CD8-positive, alpha-beta T cell (primary cell): ENCODE measurements at places on chromosomes 2 and 18. TPM values are rescaled to one million over a fixed set of nuclear protein-coding genes. Genes with fewer than 3 reads are reported as not detected.

Gene NCKAP5
- total RNA-seq: not detected

Gene MERTK
- 0.11 TPM for total RNA-seq

Gene SPHKAP
- total RNA-seq: not detected

Gene RTKN
- 0.54 TPM for total RNA-seq

Gene MAL
- total RNA-seq: 49.8 TPM

Gene POTEF
- total RNA-seq: not detected

Gene OR6B2
- not detected for total RNA-seq

Gene GCG
- not detected for total RNA-seq

Gene MC2R
- total RNA-seq: not detected

Gene GREB1
- 0.57 TPM for total RNA-seq

GRCh38 chr2:74097574-74097973 lies 50.1 kb downstream of the BOLA3 start:
- no peak for DNase-seq

- no peak for DNase-seq
Measured at GRCh38 chr2:217199255-217199630, 339.4 kb upstream of the TNP1 start.

DNA sequence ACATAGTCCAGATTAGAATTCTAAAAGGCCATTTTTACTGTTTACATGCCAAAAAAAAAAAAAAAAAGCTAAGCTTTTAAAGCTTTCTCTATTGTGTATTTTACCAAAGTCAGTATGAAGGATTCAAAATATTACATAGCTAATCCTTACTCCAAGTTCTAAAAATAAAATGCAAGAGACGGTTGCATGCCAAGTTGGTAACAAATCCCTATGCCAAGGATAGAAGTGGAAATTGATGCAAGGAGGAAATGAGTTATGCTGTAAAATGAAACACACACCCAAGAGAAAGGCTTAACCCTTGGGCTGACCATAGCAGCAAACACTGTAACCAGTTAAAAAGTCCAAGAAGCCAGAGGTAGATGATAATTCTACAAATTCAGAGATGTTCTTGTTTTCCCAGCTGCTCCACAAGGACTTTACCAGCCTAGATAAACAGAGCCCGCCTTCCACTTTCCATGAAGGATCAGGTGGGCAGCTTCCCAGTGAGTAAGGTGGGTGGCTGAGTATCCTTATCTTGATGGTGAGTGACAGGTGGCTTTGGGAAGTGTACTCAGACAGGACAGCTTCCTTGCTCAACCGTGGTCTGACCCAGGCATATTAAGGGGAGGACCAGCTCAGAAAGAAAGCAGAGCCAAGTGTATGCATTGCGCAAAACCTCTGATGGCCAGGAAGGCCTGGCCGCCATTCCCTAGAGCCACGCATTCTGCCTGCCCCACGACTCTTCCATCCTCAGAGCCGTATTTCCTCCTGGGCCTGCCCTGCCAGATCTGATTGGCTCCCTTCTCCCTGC lies 34.4 kb downstream of the ATP8B1 start:
- DNase-seq: no peak

GRCh38 chr2:170155022-170155722 lies 22.8 kb upstream of the MYO3B start:
- no peak for DNase-seq

DNA sequence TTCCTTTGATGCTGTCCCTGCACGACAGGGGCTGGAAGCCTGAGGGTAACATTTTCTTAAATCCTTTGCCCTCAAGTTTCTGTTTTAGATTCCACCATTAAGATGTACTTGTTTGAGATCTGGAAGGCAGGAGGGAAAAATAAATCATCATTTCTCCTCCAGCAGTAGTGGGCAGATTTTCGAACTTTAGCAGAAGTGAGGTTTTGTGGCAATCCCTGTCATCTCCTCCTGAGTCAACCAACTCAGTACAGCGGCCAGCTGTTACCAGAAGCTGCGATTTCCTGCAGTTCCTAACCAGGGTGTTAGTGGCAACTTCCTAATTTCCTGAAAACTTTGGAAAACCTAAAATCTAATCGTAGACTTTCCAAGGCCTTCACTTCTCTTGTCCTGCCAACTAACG lies 517.2 kb upstream of the ACVR2A start:
- DNase-seq: peak; percentile 17

- no peak for DNase-seq
Measured at GRCh38 chr2:12168791-12169388, 422.5 kb downstream of the LPIN1 start.

- DNase-seq: no peak
Measured at GRCh38 chr2:236975766-236976165, 109.9 kb upstream of the COPS8 start.

DNA sequence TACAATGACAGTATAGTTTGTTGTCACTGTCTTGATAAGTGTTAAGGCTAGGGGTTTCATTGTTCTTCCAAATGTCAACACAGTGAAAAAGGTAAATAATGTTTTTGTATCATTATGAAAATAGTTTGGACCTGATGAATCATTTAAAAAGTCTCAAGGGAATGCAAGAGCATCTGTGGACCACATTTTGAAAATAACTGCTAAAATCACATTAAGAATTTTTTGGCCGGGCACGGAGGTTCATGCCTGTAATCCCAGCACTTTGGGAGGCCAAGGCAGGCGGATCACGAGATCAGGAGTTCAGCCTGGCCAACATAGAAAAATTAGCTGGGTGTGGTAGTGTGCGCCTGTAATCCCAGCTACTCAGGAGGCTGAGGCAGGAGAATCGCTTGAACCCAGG lies 10.3 kb downstream of the SCN1A start:
- no peak for DNase-seq

GRCh38 chr2:64225491-64225890 lies 81.3 kb upstream of the PELI1 start:
- DNase-seq: no peak

DNA sequence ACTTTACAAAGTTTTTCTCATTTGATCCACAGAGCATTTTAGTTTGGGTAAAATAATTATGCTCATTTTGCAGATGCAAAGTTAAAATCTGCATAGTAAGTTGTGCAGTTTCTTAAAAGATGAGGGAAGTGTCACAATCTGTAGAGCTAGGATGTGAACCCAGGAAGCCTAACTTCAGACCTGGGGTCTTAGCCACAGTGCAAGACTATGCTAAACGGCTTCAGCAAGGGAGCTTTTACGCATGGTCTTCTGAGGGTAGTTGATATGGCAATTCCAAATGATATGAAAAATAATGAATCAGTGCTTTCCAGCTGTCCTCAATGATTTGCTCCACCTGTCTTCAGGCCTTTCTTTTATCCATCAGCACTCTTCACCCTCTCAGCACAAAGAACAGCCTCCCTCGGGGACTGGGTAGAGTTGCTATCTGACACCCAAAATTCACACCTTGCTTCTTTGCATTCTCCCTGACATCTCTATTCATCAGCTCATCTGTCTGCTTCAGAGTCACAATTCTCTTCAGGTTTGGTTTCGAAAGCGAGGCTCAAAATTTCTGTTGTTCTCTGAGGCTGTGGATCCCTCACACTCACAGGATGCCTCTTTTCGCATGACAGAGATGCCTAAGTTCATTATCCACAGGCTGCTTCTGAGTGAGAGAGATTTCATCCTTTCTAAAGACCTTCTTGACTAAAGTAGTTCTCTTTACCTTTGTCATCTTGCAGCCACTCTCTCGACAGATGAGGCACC lies 302.5 kb downstream of the NRXN1 start:
- DNase-seq: no peak

GRCh38 chr2:31269087-31269486 lies 35.1 kb downstream of the EHD3 start:
- no peak for DNase-seq

DNA sequence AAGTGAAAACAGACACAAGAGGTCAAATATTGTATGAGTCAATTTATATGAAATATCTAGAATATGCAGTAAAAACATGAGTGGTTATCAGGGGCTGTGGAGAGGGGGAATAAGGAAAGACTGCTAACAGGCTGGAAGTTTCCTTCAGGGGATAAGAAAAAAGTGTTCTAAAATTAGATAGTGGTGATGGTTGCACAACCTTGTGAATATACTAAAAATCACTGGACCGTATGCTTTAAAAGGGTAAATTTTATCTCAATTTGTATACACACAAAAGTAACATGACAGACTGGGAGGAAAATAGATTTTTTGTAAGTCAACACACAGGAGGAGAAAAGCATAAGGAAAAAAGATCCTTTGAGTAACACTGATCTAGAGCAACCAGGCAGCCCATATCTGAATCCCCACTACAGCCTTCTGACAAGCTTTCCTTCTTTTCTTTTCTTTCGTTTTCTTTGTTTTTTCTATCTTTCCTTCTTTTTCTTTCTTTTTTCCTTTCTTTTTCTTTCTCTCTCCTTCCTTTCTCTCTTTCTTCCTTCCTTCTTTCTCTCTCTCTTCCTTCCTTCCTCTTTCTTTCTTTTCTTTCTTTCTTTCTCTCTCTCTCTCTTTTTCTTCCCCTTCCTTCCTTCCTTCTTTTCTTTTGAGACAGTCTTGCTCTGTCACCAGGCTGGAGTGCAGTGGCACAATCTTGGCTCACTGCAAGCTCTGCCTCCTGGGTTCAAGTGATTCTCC lies 95.4 kb downstream of the AAK1 start:
- DNase-seq: no peak

- DNase-seq: no peak
Measured at GRCh38 chr2:132608311-132608710, 61.7 kb downstream of the LYPD1 start.

DNA sequence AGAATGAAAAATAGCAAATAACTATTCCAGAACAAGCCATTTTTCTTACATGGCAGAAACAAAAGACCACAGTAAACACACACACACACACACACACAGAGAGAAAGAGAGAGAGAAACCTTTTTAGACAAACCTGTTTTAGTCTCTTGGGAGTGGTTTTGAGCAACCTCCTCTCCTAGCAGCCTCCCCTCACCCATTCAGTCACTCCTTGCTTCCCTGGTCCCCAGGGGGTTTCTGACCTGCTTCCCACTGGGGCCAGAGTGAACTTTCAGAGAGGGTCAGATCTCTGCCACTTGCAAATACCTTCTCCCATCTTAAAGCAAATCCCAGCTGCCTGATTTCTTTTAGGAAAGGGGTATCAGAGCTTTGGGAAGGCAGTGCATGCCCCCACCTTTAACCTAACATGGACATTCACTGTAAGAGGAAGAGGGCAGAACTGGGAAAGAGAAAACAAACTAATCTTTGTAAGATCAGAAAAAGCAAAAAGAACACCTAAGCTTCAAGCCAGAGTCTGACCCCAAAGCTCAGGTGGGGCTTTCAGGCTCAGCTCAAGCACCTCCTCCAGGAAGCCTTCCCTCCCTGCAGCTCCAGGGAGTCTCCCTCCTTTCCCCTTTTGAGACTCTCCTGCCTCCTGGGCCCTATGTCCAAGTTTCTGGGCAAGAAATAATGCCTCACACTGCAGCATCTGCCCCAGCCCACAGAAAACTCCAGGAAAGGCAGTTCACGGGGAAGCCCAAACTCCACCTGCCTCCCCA lies 2.7 kb downstream of the SDC1 start:
- no peak for DNase-seq

GRCh38 chr2:217332866-217333265 lies 473.0 kb upstream of the TNP1 start:
- no peak for DNase-seq

DNA sequence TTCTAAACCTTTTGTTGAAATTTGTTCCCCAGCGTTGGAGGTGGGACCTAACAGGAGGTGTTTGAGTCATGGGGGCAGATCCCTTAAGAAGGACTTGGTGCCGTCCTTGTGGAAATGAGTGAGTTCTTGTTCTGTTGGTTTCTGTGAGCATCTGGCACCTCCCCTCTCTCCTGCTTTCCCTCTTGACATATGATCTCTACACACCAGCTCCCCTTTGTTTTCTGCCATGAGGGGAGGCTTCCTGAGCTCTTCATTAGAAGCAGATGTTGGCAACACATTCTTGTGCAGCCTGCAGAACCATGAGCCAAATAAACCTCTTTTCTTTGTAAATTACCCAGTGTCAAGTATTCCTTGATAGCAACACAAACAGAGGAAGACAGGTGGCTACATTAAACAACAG lies 23.8 kb downstream of the NABP1 start:
- no peak for DNase-seq

- no peak for DNase-seq
Measured at GRCh38 chr2:98582523-98582922, 25.8 kb downstream of the COA5 start.
